ENCODE measurements at places on chromosomes 1 and 21. TPM values are rescaled to one million over a fixed set of nuclear protein-coding genes. Genes with fewer than 3 reads are reported as not detected.

DNA sequence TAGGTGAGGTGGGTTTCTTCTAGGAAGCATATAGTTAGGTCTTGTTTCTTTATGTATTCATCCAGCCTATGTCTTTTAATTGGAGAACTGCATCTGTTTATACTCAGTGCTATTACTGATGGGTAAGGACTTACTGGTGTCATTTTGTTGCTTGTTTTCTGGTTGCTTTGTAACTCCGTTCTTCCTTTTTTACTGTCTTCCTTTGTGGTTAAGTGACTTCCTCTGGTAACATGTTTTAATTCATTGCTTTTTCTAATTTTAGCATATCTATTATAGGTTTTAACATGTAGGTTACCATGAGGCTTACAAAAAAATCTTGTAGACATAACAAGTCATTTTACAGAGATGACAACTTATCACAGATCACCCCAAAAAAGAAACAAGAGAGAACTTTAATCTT is 160.8 kb downstream of the VAV3 start:
- peak overlapping the region; percentile 57 for H3K4me3 ChIP-seq
- peak overlapping the region; percentile 40 for H3K27ac ChIP-seq
- no peak for DNase-seq

GRCh38 chr1:51612447-51612961 is 4.4 kb upstream of the OSBPL9 start:
- no peaks in the 10 kb centered on the region for H3K36me3 ChIP-seq
- H3K4me3 ChIP-seq: no peak overlapping the region
- no peak overlapping the region for H3K27ac ChIP-seq
- DNase-seq: no peak
- peaks cover 7% of the 10 kb centered on the region for H3K4me1 ChIP-seq

DNA sequence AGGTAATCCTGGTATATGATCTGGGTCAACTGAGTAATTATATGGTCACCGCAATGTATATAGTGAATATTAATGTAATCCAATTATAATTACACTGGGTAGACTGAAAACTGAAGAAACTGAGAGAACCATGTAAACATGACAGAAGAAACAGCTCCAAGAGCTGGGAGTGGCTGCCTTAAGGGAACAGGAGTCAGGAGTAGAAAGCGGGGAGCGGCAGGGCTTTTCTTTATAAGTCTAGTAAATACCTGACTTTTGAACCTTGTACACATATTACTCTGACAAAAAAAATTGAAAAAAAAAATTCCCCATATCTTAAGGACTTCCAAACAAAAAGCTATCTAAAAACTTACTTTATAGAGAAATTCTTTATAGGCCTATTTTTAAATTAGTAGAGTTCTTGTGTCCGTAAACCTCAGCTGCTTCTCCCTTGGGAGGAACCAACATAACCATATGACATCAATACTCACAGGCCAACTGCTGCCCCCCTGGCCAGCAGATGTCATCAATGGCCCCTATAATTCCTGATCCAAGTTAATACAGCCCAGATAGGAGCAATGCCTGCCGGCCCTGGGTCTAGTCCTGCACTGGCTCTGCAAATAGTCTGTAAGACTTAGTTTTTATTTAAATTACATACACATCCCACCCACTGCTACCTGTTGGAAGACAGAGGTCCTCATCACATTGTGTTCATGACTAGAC is 33.8 kb downstream of the THAP3 start:
- H3K4me3 ChIP-seq: no peak overlapping the region
- H3K27me3 ChIP-seq: no peaks in the 10 kb centered on the region
- H3K36me3 ChIP-seq: peaks cover 2% of the 10 kb centered on the region
- H3K4me1 ChIP-seq: peaks cover 4% of the 10 kb centered on the region
- no peak overlapping the region for H3K27ac ChIP-seq

- H3K4me3 ChIP-seq: no peak overlapping the region
- H3K27me3 ChIP-seq: peaks cover 4% of the 10 kb centered on the region
- H3K27ac ChIP-seq: no peak overlapping the region
- H3K36me3 ChIP-seq: peaks cover 9% of the 10 kb centered on the region
Measured at GRCh38 chr1:110616587-110616986, 10.4 kb upstream of the KCNA2 start.

GRCh38 chr1:212611000-212611948 is 2.7 kb downstream of the ATF3 start:
- peaks cover 11% of the 10 kb centered on the region for H3K27me3 ChIP-seq
- peaks cover 53% of the 10 kb centered on the region for H3K4me1 ChIP-seq
- peaks cover 32% of the 10 kb centered on the region for H3K36me3 ChIP-seq
- H3K4me3 ChIP-seq: peak overlapping the region; percentile 90
- peak overlapping the region; percentile 51 for H3K27ac ChIP-seq
- DNase-seq: no peak

DNA sequence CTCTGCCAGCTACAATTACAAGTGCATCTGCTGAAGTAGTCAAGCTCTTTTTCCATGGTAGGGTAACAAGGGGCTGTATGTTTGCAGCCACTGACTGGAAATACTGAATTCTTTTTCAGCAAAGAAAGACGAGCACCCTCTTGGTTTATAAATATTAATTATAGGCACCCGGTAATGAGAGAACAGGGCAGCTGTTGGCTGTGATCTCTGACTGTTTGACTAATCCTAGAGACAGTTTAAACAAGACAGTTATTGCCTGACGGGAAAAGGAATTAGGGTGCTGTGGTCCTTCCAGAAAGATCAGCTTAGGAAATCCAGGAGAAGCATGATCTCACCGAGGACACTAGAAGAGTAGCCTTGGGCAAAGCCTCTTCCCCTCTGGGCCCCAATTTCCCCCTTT is 183.7 kb upstream of the ZC3H12A start:
- no peak for DNase-seq
- H3K36me3 ChIP-seq: no peaks in the 10 kb centered on the region
- no peaks in the 10 kb centered on the region for H3K27me3 ChIP-seq
- H3K4me1 ChIP-seq: no peaks in the 10 kb centered on the region
- H3K27ac ChIP-seq: no peak overlapping the region

DNA sequence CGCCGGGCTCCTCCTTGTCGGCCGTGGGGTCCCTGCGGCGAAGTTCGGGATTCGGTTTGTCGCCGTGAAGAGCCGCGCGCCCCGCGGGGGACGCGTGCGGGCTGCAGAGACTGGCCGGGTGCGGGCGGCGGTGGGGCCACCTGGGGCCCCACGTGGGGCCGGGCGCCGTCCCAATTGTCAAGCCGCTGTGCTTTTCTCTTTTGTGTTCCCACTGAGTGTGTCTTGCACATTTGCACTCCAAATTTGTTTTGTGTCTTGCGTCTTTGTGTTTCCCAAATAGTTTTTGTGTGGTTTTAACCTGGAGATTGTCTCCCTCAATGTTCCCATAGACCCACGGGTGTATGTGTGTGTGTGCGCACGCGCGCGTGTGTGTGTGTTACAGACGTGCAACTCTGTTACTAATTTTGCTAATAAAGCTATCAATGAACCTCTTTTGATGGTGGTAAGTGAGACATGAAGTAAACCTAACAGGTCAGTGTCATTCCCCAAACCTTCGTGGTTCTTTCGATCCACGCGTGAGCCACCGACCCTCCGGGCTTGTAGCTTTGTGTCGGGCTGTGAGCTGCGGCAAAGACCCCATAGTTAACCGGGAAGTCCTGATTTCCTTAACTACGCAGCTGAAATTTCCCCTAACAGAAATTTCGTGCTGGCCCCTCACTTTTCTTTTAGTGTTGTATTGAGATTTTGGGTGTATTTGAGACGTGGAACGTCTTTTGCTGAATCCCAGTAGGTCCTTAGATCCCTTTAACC is 708 bp downstream of the PRDM2 start:
- H3K4me3 ChIP-seq: peak overlapping the region; percentile 87
- DNase-seq: no peak
- H3K36me3 ChIP-seq: peaks cover 12% of the 10 kb centered on the region

- peaks cover 60% of the 10 kb centered on the region for H3K27me3 ChIP-seq
- H3K27ac ChIP-seq: no peak overlapping the region
- peaks cover 2% of the 10 kb centered on the region for H3K36me3 ChIP-seq
- H3K4me3 ChIP-seq: no peak overlapping the region
Measured at GRCh38 chr1:25728301-25728935, 71.6 kb upstream of the SELENON start.

The WNT9A gene
- total RNA-seq: not detected

The OLIG2 gene
- total RNA-seq: not detected

The OR10R2 gene
- not detected for total RNA-seq

The CFHR3 gene
- not detected for total RNA-seq
